ENCODE measurements at places on chromosomes 7 and 10.

GRCh38 chr7:2405601-2406345, 2.4 kb downstream of the CHST12 start:
- H3K36me3 ChIP-seq: peaks cover 7% of the 10 kb centered on the region
- peaks cover 62% of the 10 kb centered on the region for H3K4me1 ChIP-seq
- peak; percentile 83 for DNase-seq
- H3K27ac ChIP-seq: peak overlapping the region; percentile 86
- no peaks in the 10 kb centered on the region for H3K27me3 ChIP-seq

GRCh38 chr7:8389593-8390261, 43.7 kb upstream of the NXPH1 start:
- peaks cover 35% of the 10 kb centered on the region for H3K27me3 ChIP-seq
- H3K4me1 ChIP-seq: peaks cover 5% of the 10 kb centered on the region
- no peaks in the 10 kb centered on the region for H3K36me3 ChIP-seq
- no peak overlapping the region for H3K27ac ChIP-seq
- no peak overlapping the region for H3K4me3 ChIP-seq
- no peak for DNase-seq

GRCh38 chr7:114100810-114101209, 182.0 kb upstream of the PPP1R3A start:
- H3K36me3 ChIP-seq: no peaks in the 10 kb centered on the region
- no peaks in the 10 kb centered on the region for H3K4me1 ChIP-seq
- H3K4me3 ChIP-seq: no peak overlapping the region
- no peak for DNase-seq
- no peak overlapping the region for H3K27ac ChIP-seq

GRCh38 chr7:15720849-15721471, 34.5 kb upstream of the MEOX2 start:
- no peak for DNase-seq
- H3K27ac ChIP-seq: no peak overlapping the region
- no peak overlapping the region for H3K4me3 ChIP-seq
- H3K4me1 ChIP-seq: no peaks in the 10 kb centered on the region

DNA sequence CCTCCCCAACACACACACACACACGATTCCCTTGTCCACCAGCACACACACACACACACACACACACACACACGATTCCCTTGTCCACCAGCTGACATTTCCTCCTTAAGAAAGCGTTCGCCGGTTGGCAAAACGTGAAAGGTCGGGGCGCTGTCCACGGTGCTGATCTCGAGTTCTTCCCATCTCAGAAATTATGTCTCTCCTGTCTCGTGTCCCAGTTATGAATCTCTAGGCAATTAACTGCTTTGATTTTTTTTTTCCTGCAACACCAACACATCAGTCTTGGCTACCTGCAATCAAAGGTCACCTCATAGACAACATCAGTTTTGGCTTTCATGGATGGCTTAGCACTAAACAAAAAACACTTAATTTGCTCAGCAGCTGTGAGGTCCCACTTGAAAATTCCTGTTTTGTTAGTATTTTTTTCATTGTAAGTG, 1.9 kb downstream of the INA start:
- H3K27me3 ChIP-seq: peaks cover 86% of the 10 kb centered on the region
- H3K27ac ChIP-seq: no peak overlapping the region
- peaks cover 6% of the 10 kb centered on the region for H3K4me1 ChIP-seq
- H3K4me3 ChIP-seq: peak overlapping the region; percentile 19

GRCh38 chr10:53396876-53397275, 624.3 kb upstream of the MBL2 start:
- no peak overlapping the region for H3K4me3 ChIP-seq
- no peaks in the 10 kb centered on the region for H3K27me3 ChIP-seq
- no peak for DNase-seq
- H3K27ac ChIP-seq: no peak overlapping the region

DNA sequence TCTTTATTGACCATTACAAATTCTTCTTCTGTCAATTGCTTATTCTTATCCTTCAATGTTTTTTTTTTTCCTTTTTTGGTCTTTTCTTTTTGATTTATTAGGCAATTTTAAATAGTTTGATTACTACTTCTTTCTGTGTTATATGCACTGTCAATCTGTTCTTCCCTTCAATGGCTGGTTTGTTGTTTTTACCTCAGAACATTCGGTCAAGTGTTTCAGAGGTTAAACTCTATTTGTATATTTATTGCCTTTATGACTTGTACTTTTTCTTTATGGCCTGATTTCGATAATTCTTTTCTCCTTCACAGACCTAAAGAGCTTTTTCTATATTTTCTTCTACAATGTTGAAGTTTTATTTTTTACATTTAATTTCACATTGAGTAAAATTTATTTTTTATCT, 171.5 kb upstream of the AKR1E2 start:
- H3K27me3 ChIP-seq: peaks cover 10% of the 10 kb centered on the region
- DNase-seq: no peak
- H3K4me1 ChIP-seq: peaks cover 31% of the 10 kb centered on the region
- peaks cover 2% of the 10 kb centered on the region for H3K36me3 ChIP-seq
- no peak overlapping the region for H3K4me3 ChIP-seq

GRCh38 chr10:32687546-32687945, 241.6 kb downstream of the CCDC7 start:
- no peak for DNase-seq
- no peak overlapping the region for H3K4me3 ChIP-seq
- H3K27ac ChIP-seq: no peak overlapping the region
- H3K4me1 ChIP-seq: no peaks in the 10 kb centered on the region

DNA sequence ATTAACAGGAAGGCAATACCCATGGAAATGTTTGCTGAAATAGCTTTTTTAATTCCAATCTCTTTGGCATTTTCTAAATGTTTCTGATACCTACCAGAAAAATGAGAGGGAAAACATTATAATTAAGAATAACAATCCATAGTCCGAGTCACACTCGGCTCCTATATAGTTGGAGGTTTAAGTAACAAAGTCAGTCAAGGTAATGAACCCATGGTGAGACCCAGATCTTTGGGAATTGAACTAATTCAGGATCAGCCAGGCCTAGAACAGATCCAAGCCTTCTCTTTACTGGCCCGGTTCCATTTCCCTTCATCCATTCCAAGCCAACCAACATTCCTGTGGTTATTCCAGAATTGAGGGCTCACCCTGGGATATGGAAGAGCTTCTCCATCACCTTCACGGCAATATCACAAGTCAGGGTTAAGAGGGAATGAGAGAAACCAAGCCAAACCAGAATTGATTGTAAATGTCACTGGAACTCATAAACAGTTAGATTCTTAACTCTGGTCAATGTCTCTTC, 28.3 kb downstream of the ABCB4 start:
- no peak for DNase-seq
- H3K27ac ChIP-seq: no peak overlapping the region
- H3K4me1 ChIP-seq: no peaks in the 10 kb centered on the region
- peaks cover 17% of the 10 kb centered on the region for H3K27me3 ChIP-seq
- no peaks in the 10 kb centered on the region for H3K36me3 ChIP-seq

- no peak for DNase-seq
- H3K27ac ChIP-seq: no peak overlapping the region
- H3K4me3 ChIP-seq: no peak overlapping the region
- H3K27me3 ChIP-seq: peaks cover 7% of the 10 kb centered on the region
- H3K4me1 ChIP-seq: no peaks in the 10 kb centered on the region
- H3K36me3 ChIP-seq: no peaks in the 10 kb centered on the region
Observed at GRCh38 chr10:98878921-98879320, 356.7 kb downstream of the HPSE2 start.

GRCh38 chr10:14416308-14416700, 85.6 kb upstream of the FRMD4A start:
- H3K27ac ChIP-seq: no peak overlapping the region
- no peak overlapping the region for H3K4me3 ChIP-seq
- peaks cover 66% of the 10 kb centered on the region for H3K27me3 ChIP-seq
